ENCODE measurements at places on chromosomes 1 and 21. TPM values are rescaled to one million over a fixed set of nuclear protein-coding genes. Genes with fewer than 3 reads are reported as not detected.

DNA sequence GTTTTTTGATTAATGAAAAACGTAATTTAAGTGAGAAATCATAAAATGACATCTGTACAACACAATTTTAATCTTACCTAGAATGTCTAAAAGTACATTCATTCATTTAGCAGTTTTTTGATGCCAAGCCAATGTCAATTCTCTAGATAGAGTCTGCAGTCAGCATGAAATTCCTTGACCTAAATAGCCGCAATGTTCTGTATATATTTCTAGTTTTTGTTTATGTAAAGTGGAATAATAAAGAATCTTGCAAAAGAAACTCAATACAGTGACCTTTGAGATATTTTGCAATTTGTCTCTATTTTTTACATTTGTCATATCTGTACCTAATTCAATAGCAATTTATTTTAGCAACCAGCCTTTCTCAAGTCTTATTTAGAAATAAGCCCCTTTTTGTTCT lies 176.0 kb downstream of the ATP6V1G3 start:
- no peak for DNase-seq

DNA sequence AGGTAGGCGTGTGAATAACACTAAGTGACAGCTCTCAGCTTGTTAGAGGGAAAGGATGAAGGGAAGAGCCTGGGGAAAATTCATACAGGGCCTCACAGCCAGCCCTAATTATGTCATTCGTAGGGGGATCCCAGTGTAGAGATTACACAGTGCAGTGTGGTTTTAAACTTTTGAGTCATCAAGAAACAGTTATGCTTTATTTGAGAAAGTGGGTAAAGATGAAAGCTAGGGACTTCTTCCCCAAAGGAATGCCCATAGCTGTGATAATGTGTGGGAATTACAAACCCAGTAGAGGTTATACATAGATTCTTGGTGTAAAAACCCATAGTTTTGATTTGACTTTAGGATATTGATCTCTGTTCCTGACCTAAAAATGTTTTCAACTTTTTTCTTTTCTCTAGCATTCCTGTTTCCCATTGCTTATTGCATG lies 1.9 kb downstream of the TTF2 start:
- DNase-seq, result no peak

- no peak for DNase-seq
These were observed 15.8 kb downstream of the CAMK2N1 start for GRCh38 chr1:20470194-20470593.

WNT2B gene
- 1.8 TPM for polyA plus RNA-seq

Measured in right renal cortex interstitium (tissue), 3 donors.